BE2C (cell line): ENCODE measurements at places on chromosomes 2 and 18.

GRCh38 chr2:27721335-27721734 is 50.2 kb upstream of the MRPL33 start:
- DNase-seq, result no peak

- DNase-seq, result no peak
These were observed 44.3 kb downstream of the MFSD6 start for GRCh38 chr2:190452433-190452832.

GRCh38 chr2:119649364-119649917 is 29.6 kb upstream of the TMEM177 start:
- DNase-seq, result no peak

DNA sequence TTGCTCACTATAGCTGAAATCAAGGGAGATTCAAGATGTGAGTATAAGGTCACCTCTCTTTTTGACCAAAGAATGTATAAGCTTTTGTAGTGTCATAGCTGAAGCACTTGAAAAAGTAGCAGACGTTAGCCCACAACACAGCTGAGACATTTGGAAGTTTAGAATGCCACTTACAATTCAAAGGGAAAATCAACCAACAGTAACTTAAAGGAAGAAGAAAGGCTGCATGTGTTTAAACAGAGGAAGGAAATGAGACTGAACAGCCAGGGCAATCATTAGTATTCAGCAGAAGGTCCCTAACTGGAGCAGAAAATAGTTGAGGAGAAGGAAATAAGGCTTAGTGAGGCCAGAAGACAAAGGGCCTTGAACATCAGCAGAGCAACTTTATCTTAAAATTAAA is 23.5 kb upstream of the SCG2 start:
- no peak for DNase-seq

- DNase-seq, result no peak
These were observed 130.5 kb downstream of the ZNF516 start for GRCh38 chr18:76364282-76365259.

DNA sequence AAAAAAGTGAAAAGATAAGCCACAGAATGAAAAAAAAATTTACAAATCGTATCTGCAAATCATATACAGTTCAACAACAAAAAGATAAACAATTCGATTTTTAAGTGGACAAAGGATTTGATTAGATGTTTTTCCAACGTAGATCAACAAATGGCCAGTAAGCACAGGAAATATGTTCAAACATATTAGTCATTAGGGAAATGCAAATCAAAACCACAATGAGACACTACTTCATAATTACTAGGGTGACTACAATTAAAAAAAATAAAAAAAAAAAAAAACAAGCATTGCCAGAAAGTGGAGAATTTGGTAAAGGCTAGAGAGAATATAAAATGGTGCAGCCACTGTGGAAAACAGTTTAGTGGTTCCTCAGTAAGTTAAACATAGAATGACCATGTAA is 38.3 kb upstream of the RNU4ATAC start:
- no peak for DNase-seq

- no peak for DNase-seq
These were observed 237.6 kb upstream of the STON1 start for GRCh38 chr2:48292393-48292792.

DNA sequence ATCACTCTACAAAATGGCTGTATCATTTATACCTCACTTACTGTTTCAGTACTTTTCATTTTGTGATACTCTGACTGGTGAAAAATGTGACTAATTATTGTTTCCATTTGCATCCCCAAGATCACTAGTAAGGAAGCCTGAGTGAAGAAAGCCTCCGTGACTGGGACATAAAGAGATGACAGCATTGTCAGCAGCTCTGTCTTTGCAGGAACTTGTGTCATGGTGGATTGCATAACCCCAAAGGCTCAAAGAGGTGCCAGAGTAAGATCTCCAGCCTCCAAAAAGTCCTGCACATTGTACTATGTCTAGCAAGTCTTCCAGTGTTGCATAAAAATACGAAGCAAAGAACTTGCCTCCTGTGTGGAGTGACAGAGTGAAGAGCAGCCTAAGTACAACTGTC is 187.5 kb upstream of the CRIM1 start:
- DNase-seq, result no peak

DNA sequence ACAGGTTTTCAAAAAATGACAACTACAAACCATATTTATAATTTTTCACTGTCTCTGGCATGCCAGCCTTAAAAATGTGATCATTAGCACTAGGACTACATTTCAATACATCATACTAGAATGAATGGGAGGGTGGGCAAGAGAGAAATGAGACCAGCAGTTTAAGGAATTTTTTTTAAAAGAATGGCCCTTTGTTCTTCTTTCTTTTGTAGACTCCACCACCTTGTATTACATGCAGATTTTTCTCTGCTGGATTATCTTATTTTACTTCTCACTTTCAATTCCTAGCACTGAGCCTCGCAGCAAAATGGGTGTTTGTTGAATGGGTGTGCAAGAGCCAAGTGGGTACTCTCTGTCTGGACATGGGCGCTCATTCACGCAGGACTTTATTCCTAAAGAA is 39.9 kb downstream of the FRZB start:
- DNase-seq, result no peak

- DNase-seq, result no peak
These were observed 58.7 kb upstream of the ATL2 start for GRCh38 chr2:38435775-38436174.

- peak; percentile 38 for DNase-seq
These were observed 63.4 kb upstream of the PLA2R1 start for GRCh38 chr2:160125828-160126227.

DNA sequence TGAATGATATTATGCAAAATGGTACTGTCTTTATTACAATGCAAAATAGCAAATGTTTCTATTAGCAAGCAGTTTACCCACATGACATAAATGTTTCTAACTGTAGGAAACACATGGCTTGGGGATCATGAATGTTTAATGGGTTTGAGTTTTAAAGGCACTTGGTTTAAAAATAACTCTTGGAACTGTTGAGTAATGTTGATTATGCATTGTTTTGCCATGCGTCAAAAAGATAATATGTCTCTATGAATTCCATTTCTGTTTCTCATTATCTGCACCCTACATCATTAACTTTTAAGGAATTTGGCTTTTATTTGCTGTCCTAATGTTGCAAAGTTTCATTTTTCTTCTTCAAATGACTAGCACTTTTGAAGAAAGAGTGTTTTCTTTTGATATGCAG is 1355.5 kb downstream of the SUCLG1 start:
- DNase-seq, result no peak

DNA sequence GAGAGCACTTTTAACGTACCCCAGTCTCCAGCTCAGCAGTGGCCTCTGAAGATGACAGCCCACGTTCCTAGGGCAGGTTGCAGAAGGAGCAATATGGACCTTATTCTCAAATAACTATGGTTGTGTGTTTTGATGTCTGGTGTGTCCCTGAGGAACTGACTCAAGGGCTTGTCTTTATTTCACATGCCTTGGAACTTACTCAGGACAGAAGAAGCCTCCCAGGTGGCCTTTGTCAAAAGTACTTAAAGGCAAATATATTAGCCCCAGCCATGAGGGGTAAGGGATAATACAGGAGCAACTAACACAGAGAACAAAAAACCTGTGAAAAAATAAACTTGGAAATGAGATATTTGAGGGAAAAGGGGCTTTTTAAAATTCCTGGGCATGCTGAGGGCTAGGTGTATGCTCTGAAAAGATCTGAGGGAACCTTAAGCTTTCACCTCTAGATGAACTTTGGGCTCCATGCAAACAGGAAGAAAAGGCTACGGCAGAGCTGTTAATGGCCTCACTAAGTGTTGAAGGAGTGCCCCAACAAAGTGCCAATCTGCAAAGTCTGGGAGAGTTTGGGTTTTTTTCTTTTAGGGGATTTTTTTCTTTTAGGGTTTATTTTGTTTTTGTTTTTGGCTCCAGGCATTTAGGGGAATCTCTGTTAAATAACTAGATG is 40.3 kb downstream of the SRBD1 start:
- no peak for DNase-seq

- no peak for DNase-seq
These were observed 64.4 kb downstream of the SP110 start for GRCh38 chr2:230155359-230155758.

- no peak for DNase-seq
These were observed 9.2 kb downstream of the LGALSL start for GRCh38 chr2:64462940-64463700.

DNA sequence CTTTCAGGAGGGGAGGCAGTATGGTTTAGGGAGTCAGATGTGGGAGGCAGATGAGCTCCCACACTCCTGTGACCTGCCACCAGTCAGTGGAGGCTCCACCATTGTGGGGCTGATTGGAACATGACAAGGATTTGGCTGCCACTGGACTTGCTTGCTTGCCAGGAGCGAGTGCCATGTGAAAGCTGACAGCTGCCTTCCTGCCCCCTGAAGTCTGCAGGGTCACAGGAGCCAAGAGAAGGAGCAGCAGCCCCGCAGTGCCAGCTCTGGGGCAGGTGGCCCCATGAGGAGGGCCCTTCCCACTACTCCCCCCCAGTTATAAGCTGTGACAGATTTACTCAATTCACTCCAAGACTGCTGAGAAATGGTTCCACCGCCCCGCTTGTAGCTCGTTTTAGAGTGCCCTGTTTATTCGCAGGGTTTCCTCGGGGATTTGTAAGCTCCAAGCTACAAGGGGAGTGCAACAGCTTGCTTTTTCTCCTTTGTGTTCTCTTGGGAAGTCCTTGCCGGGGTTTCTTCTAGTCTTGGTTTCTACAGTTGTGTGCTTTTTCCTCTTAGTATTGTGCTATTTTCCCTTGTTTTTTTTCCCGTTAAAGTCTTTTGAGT is 414.3 kb downstream of the MEIS1 start:
- no peak for DNase-seq

- peak; percentile 74 for DNase-seq
These were observed 41.5 kb upstream of the RPE start for GRCh38 chr2:209960676-209961630.

- DNase-seq, result no peak
These were observed 1424.0 kb upstream of the PIK3C3 start for GRCh38 chr18:40531051-40531450.

DNA sequence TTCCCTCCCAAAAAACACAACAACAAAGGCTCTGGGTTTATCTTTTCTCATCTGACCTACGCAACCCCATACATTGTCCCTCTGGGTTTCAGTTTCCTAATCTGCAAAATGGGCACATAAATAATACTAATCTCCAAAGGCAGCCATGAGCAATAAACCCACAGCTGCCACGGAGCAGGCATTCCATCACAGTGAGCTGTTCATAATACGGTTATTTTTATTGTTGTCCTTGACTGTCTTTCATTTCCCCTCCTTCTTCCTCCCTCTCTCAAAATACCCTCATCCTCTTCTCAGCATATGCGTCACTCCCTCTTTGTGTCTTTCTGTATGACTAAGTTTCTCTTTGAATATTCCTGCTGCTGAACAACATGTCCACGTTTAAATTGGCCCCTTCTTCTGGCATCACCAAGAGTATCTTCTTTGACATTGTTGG is 129.8 kb upstream of the CAB39 start:
- DNase-seq, result no peak

DNA sequence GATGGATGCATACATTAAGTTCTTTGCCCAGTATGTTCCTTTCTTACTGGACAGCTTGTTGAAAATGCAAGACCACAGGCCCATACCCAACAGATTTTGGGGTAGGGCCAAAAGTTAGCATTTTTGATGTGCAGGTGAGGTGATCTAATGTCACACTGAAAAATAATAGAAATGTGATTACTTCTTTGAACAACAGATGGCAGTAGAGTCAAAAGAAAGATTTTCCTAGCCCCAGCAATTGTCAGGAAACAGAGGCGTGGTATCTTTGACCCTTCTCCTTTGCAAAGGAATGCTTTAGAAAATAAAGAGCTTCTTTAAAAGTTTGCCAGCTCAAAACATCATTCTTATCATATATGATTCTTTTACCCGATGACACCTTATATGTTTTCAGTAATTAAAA is 343.6 kb upstream of the SYT4 start:
- no peak for DNase-seq

GRCh38 chr18:58438958-58439300 is 190.0 kb downstream of the ALPK2 start:
- DNase-seq, result no peak

GRCh38 chr2:18356676-18357075 is 203.8 kb downstream of the RDH14 start:
- no peak for DNase-seq

- peak; percentile 41 for DNase-seq
These were observed 13.5 kb upstream of the PRLH start for GRCh38 chr2:237552908-237553307.

DNA sequence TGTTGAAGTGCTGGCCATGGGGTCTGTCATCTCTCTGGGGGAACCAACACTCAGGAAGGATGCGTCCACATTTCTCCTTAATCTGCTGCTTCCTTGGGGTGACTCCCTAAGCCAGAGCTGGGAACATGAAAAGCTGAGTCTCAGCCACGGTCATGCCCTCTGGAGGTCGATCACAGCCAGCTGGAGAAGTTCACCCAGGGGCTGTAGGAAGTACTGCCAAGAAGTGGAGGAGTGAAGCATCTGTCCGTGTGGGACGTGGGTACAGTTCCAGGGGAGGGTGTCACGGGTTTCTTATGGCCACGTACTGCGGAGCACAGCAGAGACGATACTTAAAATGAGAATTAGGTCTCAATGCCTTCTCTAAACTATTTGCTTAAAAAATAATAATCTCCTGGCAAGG is 42.4 kb upstream of the IGFBP2 start:
- DNase-seq, result peak; percentile 20

- DNase-seq, result no peak
These were observed 198.4 kb downstream of the BABAM2 start for GRCh38 chr2:28088970-28089369.

GRCh38 chr2:173079973-173080860 is 4.6 kb downstream of the MAP3K20 start:
- DNase-seq, result no peak

- DNase-seq, result no peak
These were observed 131.9 kb upstream of the NT5C1B start for GRCh38 chr2:18721038-18721922.

DNA sequence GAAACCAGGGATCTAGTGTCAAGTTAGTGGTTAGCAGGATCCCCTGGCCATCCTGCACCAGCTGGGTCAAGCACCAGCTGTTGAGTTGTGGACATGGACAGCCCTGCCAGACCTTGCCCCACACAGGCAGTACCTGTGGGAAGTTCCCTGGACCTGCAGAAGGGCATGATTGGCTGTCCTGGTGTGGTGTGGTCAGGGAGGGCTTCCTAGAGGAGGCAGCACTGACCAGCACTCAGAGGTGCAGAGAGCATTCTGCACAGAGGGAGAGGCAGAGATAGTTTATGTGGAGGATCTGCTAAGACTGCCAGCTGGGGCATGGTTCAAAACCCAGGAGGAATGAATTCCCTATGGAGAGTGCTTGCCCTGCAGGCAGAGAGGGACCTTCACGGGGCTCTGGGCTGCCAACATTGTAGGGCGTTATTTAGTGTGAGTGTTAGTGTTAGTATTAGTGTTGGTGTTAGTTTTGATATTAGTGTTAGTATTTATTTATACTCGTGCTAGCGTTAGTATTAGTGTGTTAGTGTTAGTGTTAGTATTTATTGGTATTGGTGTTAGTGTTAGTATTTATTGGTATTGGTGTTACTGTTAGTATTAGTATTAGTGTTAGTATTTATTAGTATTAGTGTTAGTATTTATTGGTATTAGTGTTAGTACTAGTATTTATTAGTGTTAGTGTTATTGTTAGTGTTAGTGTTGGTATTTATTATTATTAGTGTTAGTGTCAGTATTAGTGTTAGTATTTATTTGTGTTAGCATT is 31.9 kb downstream of the TWIST2 start:
- DNase-seq, result no peak

GRCh38 chr2:191250400-191250799 is 5.2 kb downstream of the MYO1B start:
- DNase-seq, result no peak

GRCh38 chr2:55869637-55870325 is 53.8 kb downstream of the EFEMP1 start:
- DNase-seq, result no peak
